ENCODE measurements at places on chromosomes 16 and 17.

DNA sequence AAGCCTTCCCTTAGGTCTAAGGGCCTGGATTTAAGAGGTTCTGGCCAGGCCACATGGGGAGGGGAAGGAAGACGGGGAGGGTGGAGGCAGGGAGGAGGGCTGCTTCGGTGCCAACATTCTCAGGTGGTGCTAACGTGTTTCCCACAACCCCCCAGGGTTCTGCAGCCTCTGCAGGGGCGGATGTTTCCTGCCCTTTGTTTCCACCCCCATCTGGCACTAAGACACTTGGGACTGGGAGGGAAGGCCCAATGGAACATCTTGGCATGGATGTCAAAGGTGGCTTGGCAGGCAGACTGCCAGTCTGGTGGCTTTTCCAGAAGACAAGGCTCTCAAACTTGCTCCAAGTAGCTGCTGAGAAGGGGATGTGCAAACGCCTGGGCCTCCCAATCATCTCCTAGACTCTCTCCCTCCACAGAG, 12.7 kb downstream of the HIC1 start:
- DNase-seq = no peak

- no peak for DNase-seq
Observed at GRCh38 chr17:73947281-73947965, 256.1 kb upstream of the RPL38 start.

DNA sequence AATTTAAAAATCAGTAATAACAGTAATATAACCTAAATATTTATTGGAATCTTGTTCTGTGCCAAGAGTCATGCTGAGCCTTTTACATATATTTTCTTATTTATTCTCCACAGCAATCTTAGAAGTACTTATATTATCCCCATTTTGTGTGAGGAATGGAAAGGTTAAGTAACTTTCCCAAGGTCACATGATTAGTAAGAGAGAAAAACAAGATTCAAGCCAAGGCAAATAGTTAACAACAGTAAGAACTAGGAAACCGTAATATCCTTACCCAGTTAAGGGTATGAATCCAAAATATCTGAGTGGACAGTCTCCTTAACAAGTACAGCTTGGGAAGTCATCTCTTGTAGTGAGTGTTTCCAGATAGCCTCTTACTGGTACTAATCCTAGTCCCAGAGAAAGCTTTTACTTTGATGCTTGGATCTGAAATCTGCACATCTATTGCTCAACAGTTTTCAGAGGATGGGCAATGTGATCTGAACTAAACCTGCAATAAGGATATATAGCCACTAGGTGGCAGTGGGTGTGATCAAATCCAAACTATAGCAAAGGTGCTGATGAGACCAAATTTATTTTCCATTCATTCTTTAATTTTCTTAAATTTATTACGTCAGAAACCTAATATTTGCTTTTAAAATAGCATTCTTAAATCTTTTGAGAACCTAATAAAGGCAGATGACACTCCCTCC, 23.3 kb downstream of the SHISA6 start:
- no peak for DNase-seq

DNA sequence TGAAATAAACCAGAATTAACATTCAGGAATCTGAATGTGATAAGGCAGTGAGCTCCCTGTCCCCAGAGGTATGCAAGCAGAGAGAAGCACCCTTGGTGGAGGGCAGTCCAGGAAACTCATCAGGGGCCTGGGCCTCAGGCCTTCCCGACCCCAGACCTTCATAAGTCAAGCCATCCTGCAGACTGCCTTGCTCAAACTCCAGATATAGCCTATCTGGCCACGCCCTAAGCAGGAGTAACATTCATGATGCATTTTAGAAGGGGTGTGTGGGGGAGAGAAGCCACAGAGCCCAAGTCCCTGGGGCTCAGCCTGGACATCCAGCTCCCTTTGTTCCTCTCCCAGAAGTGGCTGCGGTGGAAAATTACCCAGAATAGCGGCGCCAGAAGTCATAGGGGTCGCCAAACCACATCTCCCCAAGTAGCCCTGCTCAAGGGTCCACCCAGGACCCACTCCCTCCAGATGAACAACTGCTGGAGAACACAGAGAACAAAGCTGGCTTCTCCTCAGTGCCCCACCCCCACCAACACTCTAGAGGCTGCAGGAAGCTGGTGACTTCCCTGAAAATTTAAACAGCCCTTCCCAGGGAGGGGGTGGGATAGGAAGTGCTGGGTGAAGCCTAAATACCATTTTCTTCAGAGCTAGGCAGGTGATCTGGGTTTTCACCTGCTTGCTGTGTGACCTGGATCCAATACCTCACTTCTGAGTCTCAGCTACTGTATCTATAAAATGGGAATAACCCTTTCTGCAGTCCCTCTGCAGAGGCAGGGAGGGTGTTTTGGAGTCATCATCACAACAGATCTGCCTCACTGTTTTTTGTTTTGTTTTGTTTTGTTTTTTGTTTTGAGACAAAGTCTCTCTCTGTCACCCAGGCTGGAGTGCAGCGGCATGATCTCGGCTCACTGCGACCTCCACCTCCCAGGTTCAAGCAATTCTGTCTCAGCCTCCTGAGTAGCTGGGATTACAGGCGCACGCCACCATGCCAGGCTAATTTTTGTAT, 1.5 kb upstream of the SREBF1 start:
- no peak for DNase-seq

DNA sequence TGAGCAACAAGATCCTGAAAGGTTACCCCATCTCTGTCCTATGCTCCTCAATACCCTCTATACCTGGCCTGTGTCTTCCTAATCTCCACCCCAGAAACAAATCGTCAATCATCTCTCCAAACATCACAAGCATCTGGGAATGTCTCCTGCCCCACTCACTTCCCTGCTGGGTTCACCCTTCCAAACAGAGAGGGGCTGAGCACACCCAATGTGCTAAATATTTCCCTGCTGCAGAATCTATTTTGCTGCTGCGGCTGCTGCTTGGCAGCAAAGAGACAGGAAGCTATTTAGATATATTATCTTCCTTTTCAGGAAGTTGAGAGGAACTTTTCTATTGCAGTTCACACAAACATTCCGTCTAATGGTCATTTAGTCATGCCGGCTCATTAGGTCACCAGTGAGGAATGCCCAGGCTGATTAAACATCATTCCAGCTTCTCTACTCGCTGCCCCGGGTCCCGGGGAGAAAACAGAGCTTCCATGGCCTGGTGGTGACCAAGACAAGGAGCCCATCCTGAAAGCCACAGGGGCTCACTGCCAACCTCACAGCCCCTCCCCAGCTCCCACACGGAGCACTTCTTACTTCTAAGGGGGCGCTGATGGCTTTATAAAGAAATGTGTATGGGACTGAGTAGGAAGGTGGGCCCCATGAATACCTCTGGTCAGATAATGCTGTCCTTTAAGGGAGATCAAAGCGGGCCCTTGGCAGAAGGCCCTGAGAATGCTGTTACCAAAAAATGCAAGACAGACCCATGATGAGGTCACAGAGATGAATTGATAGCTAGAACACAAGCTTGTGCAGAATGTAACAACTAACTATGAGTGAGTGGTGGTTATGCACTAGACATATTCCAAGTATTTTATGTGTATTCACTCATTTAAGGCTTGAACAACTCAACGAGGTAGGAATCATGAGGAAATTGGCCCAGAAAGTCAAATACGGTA, 218.3 kb downstream of the SOX9 start:
- DNase-seq = no peak

DNA sequence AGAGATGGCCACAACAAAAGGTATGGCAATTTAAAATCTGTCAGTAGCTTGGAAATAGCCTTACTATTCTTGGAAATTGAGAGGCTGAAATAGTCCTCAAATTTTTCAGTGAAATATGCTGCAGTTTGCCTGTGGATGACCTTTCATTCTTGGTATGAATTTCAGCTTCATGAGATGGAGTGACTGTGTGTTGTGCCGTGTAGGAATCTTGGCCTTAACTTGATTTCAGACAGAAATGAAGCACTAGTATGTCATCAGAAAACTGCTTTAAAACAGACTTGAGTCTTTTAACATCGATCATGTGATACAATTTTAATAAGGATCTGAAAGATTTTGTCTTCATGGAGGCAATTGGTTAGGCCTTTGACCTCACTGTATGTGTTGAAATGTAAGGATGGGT, 247.2 kb downstream of the CNTNAP4 start:
- DNase-seq = no peak

DNA sequence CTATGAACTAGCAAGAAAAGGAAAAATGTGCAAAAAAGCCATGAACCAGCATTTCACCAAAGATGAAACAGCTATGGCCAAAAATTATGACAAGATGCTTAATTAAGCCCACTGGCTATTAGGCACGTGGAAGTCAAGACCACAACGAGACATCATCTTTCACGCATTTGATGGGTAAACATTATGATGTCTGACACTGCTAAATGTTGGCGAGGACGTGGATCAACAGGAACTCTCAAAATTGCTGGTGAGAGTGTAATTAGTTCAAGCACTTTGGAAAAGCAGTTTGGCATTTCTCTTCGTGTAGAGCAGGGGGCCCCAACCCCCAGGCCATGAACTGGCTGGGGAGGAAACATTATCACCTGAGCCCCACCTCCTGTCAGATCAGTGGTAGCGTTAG, 39.6 kb upstream of the ADGRG1 start:
- no peak for DNase-seq

DNA sequence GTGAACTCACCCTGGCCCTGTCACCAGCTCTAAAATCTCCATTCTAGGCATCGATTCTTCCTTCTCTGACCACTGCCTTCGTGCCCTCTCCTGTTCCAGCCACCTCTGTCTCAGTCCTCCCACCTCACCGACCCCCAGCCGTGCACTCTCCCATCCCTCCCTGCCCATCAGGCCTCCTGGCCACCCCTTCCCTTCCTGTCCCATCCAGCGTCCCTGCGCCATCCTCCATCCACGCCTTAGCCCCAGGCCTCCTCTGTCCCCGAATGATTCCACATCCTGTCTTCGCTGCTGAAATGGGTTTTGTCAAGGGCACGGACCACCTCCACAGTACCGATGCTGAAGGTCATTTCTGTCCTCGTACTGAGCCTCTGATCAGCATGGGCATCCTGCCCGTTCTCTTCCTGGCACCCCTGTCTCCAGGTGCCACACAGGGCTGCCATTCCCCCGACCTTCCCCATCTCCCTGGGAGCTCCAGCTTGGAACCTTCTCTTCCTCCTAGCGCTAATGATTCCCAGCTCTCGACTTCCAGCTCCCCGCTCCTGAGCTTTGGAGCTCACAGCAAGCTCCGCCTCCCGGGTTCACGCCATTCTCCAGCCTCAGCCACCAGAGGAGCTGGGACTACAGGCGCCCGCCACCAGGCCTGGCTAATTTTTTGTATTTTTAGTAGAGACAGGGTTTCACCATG, 2.6 kb downstream of the TRIM65 start:
- no peak for DNase-seq

- DNase-seq = no peak
Observed at GRCh38 chr17:81511554-81511803, 1.1 kb downstream of the ACTG1 start.
